ENCODE measurements at places on chromosomes 1 and 21. TPM values are rescaled to one million over a fixed set of nuclear protein-coding genes. Genes with fewer than 3 reads are reported as not detected.

AGMAT gene
- 0.36 TPM for polyA plus RNA-seq

AKR1A1 gene
- 154 TPM for polyA plus RNA-seq

CD1E gene
- polyA plus RNA-seq = not detected

RPTN gene
- not detected for polyA plus RNA-seq

SLAMF6 gene
- polyA plus RNA-seq = 0.24 TPM

GRCh38 chr1:180863158-180863775 lies 49.4 kb upstream of the KIAA1614 start:
- DNase-seq = peak; percentile 42

DNA sequence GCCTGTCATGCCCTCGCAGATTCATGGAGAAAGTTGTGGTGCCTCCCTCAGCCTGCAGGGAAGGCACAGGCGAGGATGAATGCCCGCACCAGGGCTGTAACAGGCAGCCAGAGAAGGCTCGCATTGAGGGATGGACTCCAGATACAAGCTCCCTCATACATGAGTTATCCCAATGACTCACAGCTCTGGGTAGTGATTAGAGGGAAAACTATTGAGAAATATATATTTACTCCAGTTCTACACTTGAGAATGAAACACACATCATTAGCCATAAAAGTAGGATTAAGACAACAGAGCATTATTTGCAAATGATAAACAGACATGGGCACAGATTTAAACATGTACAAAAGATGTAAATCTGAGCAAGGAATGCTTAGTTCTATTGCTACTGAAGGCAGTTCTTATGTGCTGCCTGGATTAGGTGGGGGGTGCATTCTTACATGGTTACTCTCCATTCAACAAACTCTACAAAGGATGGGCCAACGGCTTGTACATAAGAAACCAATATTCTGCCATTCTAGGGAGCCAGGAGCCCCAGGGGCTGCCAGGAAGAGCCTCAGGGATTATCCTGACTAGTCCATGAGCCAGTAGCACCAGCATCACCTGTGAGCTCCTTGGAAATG lies 97.9 kb downstream of the CSMD2 start:
- DNase-seq = no peak

DNA sequence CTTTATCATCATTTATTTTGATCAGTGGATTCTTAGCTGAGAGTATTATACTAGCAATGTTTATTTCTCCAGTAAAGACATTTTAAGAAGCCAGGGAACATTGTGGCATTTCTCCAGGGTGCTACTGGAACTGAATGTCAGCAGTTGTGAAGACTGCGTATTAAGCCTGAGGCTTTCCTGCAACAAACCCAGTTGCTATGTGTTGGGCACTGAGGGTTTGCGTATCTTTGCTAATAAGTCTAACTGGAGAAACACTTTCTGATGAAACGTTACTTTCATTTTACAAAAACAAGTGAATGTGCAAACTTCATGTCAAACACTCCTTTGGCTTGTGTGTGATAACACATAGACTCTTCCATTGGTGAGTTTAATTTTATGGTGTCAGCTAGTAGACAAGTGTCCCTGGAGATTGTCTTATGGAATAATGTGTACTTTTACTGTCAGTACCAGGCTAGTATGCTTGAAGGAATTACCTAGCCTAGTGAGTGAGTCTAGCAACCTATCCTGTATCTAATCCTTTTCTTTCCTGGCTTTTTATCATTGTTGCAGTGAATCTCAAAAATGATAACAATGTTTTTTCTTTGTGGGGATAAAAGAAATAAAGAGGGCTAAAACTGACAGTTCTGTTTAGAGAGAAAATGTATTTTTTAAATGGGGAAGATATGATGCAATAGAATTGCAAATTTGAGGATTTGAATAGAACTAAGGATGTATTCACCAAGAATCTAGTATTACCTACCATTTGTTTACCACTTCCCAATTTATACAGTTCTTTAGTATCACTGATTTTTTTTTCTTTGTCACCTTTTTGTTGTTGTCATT lies 70.1 kb downstream of the MTR start:
- no peak for DNase-seq

- DNase-seq = no peak
Observed at GRCh38 chr1:52190500-52191252, 48.8 kb downstream of the ZFYVE9 start.

DNA sequence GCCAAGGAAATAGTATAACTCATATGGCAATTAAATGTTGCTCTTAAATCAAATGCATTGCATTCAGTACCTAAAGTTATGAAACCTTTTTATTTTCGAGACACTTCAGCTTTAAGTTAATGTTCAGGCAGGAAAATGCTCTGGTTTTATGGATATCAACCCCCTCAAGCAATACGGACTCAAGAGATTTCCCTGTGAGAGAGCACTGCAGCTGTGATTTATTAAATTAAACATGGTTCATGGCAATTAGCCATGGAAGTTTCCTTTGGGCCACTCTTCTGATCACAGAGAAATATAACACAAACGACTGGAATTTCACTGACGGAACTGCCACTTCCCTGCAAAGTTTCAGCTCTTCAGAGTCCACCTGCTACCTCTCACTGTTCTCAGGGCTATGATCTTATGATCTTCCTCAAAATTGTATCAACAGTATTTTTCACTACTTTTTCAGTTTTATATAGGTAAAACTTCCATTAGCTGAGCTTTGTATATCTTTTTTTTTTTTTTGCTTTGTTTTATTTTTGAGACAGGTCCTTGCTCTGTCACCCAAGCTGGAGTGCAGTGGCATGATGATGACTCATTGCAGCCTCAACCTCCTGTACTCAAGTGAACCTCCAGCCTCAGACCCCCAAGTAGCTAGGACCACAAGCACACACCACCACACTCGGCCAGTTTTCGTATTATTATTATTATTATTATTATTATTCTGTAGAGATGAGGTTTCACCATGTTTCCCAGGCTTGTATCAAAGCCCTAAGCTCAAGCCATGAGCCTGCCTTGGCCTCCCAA lies 923.1 kb upstream of the TMPRSS15 start:
- no peak for DNase-seq

- DNase-seq = no peak
Observed at GRCh38 chr1:198970916-198971315, 332.1 kb downstream of the PTPRC start.

DNA sequence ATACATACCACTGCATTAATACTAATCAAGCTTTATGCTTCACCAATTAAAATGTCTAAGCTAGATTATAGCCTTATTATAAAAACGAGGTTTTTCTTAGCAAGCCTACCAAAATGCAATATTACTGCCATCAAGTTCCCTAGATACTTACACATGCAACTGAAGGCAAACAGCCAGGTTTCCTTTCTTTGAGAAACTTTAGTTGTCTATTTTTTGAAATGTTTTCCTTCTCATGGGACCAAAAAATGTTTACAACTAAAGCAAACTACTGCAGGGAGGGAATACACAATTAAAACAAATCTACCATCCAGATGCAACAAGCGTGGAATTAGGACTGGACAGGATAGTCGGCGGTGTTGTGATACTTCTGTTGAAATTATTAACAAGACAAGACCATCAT lies 1.3 kb downstream of the ZNF644 start:
- DNase-seq = no peak

- DNase-seq = no peak
Observed at GRCh38 chr1:115678141-115678540, 36.4 kb downstream of the VANGL1 start.

DNA sequence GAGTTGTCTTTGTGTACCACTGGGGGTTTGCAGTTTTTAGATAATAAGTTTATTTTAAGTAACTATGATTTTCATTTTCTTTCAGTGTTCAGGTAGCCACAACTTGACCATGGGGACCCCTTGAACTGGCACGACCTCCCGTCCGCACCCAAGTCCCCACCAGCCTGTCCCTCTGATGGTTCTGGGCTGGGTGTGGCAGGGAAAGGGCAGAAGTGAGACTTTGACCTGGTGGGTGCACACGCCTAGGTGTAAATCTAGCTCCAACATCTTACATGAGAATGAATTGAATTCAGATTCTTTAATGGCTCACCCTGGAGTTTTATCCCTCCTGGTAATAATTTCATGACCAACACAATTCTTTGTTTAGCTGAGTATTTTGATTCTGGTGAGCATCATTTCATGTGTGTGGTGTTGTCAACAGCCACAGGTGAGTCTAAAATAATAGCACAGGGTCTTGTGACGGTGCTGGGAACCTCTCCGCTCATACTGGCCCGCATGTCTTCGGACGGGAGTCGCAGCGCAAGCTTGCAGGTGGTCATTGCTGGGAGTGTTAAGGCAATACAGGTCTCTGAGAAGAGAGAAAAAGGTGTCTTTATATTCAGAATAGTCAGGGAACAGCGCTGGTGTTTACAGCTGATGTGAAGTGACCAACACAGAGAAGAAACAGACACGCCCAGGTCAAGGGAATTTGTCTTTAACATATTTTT lies 50.8 kb upstream of the POFUT2 start:
- no peak for DNase-seq

- DNase-seq = no peak
Observed at GRCh38 chr1:31717341-31717740, 13.5 kb upstream of the COL16A1 start.

DNA sequence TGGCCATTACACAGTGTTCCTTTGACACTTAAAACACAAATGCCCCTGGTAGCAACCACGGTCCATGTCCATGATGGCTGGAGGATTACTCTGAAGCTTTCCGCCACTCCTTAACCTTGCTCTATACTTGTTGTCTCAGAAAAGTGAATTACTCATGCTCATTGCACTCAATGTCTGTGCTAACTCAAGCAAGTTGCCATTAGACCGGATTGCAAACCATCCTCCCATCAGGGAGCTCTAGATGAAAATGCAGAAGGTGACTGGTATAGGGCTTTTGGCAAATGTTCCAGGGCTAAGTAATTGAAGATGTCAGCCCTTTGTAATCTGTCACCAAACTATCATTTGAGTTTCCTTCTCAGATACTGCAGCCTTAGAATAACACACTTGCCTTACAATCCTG lies 1288.3 kb upstream of the B3GALT2 start:
- no peak for DNase-seq

DNA sequence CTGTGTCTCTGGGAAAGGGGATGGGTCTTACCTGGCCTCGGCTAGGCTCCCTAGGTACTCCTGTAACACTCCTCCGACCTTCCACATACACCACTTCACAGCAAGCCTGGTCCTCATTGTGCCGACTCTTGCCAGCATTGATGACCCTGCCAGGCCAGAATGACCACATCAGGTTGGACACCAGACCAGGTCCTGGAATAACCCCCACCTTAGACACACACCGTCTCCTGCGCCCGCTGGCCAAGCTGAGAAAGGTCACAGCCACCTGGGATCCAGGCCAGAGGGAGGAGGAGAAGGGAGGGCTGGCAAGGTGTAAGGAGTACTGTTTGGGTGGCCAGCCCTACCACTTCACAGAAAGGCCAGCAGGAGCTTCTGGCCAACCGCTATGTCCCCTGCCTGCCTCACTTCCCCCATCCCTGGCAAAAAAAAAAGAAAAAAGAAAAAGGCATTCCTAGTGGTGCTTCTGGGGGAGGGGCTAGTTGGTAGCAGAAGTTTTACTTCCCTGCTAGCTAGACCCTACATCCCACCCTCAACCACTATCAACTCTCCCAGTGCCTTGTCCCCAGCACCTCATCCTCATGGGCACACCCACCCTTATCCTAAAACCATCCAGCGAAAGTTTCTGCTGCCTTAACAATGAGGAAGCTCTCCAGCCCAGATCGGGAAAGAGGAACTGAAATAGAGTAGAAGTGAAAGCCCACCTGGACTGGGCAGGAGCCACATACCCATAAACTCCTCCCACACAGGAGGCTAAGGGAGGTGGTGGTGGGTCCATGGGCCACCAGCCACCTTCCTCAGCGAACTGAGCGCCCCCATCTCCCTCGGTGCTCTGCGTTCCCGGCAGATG lies 1.4 kb downstream of the PPM1J start:
- no peak for DNase-seq

GRCh38 chr1:185674201-185674600 lies 60.0 kb upstream of the HMCN1 start:
- no peak for DNase-seq

DNA sequence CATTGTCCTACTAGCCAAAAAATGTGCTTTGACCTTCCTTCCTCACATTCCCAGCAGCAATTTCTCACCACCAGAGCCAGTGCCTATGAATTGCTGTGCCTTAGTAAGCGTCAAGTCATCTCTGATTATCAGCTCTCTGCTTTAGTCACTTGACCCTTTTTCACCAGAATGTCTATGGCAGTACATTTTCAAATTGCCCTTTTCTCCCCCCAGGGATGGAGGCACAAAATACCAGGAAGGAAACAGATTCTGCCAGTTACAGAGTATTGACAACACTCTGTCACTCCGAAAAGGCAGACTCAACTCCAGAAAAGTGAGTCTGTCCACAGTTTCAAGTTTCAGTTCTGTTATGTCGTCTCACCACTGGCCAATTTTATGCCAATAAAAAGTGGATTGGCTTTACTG lies 167.4 kb downstream of the TNFSF18 start:
- no peak for DNase-seq

DNA sequence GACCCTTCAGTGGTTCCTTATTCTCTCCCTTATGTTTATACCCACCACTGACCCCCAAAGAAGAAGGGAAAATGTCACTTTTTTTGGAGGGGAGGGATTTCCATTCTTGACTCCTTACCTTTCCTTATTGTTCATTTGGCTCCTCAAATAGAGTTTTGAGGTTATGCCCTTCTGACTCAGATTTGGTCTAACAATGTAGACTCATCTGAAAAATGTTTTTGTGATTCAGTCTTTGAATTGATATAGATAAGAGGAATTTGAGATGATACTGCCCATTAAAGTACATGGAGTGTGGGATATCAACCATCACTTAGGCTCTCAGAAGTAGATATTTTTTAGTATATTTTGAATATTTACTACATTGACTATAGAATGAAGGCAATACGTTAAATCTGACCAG lies 16.1 kb downstream of the USP1 start:
- DNase-seq = no peak

DNA sequence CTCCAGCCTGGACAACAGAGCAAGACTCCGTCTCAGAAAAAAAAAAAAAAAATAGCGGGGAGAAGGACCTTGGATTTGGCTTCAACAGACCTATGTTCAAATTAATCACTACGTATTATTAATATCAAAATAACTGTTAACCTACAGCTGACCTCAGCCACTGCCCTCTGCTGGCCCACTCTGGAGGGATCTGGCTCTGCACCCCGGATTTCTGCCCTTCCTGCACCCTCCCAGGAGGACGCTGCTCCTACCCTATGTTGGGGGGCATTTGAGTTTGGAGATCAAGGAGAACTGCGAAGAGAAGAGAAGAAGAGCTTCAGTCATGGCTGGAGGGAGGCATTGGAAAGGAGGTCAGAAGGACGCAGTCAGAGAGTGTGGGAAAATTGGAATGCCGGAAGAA lies 96.7 kb downstream of the PSMG1 start:
- DNase-seq = no peak

- DNase-seq = no peak
Observed at GRCh38 chr1:66809736-66810326, 8.8 kb upstream of the INSL5 start.

GRCh38 chr1:221877311-221877710 lies 135.4 kb upstream of the DUSP10 start:
- no peak for DNase-seq
